ENCODE measurements at places on chromosomes 4 and X.

DNA sequence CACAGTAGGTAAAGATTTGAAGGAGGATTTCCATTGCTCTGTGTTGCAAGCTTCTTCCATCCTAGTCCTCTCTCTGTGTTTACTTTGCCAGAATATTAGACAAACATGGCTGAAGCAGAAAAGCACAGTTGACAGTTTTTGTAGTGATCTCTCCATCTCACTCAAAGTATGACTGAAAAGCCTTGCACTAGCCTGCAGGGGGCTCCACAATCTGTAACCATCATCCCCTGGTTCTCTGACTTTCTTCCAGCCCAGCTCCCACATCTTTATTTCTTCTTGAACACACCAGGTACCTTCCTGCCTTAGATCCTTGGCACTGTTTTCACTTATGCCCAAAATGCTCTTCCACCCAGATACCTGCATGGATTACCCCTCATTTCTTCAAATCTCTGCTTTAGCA lies 34.1 kb upstream of the HHIP start:
- DNase-seq = no peak

DNA sequence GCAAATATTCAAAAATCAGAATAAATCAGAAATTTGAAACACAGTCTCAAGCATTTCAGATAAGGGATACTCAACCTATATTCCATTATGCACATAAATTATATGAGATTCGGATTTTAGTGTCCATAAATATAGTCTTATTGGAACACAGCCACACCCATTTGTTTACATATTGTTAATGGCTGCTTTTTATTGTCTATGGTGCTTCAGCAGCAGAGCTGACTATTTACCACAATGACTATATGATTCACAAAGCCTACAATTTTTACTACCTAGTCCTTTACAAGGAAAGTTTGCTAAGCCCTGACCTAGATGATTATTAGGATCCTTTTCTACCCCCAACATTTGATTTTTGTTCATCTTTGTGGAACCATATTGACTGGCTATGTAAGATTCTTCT lies 63.9 kb downstream of the IL1RAPL1 start:
- no peak for DNase-seq

DNA sequence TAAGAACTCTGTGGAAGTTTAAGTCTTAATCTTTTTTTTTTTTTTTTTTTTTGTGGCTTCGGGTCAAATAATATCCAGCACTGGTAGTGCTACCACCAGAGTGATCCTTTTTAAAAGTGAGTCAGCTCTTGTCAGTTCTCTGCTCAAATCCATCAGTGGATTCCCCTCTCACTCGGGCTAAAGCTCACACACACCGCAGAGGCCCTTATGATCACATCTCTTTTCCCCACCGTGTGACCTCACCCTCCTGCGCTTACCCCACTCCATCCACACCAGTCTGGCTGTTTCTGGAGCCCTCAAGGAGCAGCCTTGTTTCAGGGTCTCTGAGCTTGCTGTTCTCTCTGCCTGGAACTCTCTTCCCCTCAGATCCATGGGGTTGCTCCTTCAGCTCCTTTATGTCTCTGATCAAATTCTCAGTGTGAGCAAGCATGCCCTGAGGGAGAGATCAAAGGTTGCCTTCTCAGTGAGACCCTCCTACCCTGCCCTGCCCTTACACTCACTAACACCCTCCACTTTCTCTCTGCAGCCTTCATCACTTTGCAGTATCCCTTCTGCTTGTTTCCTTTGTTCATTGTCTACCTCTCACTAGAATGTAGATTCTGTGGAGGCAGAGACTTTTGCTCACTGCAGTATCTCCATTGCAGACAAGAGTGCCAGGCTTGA lies 19.8 kb upstream of the BEND4 start:
- no peak for DNase-seq

- peak; percentile 3 for DNase-seq
Measured at GRCh38 chr4:6474053-6474568, 1.7 kb upstream of the PPP2R2C start.

- DNase-seq = no peak
Measured at GRCh38 chrX:3550160-3550751, 163.2 kb downstream of the PRKX start.

- no peak for DNase-seq
Measured at GRCh38 chr4:109590905-109591304, 30.9 kb downstream of the MCUB start.

DNA sequence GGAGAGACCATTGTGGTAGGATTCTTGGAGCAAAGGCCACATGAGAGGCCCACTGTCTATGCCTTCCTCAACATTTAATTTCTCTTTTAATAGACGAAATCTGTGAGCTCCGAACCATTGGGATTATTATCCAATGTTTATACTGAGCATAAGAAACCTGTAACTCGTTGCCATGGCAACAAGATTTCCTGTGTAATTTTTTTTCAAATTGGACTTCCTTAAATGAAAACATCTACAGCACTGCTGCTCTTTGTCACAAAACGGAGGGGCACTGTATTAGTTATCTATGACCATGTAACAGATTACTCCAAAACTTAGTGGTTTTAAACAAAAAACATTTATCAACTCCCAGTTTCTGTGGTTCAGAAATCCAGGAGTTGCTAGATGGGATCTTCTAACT lies 38.7 kb downstream of the PPP1R2C start:
- no peak for DNase-seq

DNA sequence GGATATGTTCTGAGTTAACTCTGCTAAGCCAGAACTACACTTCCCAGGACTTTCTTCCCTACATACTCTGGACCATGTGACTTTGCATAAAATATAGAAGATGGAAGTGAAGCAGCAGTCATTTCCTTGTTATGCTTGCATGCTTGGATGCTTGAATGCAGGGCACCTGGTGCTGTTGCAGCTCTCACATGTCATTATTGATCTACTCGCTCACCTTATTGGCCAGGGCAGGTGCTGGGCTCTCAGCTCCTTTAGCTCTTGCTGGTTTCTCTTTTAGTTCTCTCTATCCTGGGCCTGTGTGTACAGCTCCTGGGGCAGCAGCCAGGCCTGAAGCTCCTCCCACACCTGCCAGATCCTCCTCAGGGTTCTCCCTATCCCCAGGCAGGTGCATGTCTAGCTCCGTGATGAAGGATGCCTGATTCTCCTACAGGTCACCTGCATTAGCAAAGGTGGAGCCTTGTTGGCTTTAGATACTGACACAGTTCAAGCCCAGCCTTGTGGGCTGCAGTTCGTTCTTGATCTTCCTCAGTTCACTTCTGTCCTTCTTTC lies 53.3 kb downstream of the MED28 start:
- peak; percentile 13 for DNase-seq

DNA sequence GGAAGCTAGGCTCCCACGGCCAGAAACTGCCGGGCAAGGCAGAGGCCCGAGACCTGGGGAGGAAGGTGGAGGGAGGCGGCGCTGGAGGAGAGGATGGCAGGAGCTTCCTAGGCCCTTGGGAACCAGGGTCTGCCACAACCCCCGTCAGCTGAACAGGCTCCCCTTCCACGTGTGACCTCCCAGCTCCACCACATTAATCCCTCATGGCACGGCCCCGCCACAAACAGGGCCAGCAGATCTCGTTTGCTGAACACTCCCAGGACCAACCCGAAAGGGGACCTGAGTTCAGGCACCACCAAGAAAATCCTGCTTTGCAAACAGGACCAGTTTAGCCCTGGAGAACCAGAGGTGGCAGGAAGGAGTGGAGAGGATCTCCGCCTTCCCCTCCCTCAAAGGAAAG lies 62.7 kb downstream of the FHDC1 start:
- DNase-seq = no peak

DNA sequence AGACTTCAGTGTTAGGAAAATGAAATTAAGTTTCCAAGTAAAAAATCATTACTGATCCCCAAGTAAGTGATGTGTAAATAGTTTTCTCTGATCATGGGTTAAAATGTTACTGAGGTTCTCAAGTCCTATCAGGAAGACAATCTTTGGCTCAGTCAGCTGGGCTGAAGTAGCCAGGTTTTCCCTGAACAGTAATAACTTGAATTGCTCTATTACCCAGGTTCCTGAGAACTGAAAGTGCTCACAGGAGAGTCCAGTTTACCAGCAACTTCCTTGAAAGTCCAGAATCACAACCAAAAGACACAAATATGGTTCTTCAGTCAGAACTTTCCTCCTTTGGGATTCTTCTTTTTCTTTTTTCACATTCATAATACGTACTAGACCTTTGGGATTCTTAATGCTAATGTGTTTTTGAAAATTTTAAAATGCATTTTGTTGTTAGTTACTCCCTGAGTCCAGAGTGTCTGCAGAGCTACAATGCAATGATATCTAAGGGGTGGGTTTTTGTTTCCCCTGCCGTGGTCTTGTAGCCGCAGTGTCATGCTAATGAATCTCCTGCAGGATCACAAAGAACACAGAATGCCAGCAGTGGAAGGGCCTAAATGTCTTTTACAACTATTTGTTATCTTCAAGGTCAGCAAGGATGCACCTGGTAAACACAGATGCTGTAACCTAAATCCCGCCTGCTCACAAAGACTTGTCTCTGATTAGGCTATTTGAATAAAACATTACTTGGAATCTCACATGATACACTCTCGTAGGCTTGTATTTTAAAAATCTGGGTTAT lies 439.8 kb upstream of the NR3C2 start:
- DNase-seq = no peak

DNA sequence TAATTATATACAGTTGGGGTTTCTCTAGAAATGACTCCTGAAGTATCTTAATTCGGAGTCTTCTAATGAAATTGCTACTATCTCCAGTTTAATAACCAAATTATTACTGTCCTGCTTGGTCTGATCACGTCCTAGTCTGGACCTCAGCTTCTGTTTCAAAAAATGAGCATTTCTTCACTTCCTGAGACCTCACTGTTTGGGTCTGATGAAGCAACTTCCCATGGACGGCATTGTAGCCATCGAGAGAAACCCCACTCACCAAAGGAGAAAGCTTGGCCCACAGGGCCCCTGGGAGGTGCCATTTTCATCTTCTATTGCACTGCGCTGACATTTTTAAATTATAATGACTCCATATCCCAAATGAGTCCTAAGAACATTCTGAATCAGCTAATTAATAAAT lies 178.0 kb downstream of the MGST2 start:
- no peak for DNase-seq

DNA sequence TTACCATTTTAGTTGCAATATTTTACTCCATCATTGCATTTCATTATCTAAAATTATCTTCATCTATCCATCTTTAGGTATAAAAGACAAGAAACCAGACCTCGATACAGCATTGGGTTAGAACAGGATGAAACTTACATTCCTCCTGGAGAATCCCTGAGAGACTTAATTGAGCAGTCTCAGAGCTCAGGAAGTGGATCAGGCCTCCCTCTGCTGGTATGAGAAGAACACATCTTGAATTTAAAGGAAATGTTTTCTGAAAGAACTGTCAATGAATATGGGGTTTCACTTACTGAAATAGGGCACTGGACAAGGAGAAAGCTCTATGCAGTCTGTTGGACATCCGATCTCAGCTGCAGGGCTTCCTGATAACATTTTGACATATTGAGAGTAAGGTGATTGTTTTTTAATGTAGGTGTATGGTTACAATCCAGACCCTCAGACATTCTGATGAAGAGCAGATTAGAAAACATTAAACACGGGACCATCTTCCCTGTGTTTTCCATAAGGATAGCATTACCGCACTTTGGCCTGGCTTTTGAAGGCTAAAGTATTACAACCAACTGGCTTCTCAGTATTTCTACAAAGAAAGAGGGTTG lies 367.2 kb downstream of the BMPR1B start:
- DNase-seq = no peak

- DNase-seq = no peak
Measured at GRCh38 chrX:152299787-152300186, 151.3 kb downstream of the GABRA3 start.

GRCh38 chr4:79272126-79272525 lies 53.7 kb downstream of the NAA11 start:
- no peak for DNase-seq

DNA sequence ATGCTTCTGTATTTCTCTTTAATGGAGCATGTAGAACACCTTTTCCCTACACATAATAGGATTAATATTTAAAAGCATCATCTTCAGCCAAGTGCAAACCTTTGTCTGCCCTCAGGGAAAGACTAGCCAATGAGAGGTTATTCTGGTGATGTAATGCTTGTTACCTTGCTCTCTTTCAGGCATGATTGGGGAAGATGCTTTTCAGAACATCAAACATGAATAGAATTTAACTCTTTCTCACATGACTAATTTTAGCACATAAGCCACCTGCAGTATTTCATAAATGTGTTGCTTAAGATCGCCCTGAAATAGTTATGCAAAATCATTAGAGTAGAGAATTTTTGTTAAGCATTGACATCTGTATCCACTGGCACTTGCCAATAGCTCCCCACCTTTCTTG lies 10.7 kb upstream of the EPGN start:
- DNase-seq = no peak

DNA sequence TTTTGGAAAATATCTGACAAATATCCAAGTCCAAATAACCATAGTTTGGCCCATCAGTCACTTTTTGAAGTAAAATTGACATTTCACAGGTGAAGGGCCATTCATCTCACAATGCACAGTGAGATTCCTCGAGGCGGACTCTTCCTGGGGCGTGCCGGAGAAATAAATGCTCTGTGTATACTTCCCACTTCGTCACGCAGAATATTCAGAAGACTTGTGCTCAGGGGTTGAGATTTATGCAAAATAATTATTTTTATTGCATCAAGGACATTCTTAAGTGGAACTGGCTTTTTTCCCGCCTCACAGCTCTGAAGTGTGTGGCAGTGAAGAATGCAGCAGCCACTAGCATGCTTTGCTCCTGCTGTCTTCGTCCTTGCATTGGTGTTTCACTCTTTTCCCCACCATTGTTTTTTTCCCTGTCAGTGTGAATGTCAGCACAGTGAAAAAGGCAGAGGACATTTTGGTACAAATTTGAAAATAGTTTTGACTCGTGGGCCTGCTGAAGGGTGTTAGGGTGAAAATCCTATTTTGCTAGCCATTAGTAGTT lies 70.6 kb downstream of the FAM193A start:
- DNase-seq = no peak

DNA sequence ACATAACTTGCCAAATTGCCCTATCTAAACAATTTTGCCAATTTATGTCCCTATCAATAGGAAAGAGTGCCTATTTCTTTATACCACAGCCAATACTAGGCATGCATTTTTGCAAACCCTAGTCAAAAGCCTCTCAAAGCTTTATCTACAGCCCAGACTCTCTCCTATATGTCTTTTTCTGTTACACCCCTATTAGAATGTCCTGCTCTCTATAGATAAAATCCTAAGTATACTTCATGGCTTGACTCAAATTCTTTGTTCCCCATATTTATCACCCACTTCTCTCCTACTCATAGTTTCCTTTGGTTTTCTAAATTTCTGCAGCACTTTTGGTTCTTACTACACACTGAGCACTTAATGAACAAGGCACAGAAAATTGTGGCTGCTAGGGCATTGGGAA lies 38.0 kb downstream of the NUP62CL start:
- DNase-seq = no peak

Measured in NCI-H1092 treated with DMSO at 0.1 percent for 48 hours (cell line).